ENCODE measurements at places on chromosomes 7 and 10.

DNA sequence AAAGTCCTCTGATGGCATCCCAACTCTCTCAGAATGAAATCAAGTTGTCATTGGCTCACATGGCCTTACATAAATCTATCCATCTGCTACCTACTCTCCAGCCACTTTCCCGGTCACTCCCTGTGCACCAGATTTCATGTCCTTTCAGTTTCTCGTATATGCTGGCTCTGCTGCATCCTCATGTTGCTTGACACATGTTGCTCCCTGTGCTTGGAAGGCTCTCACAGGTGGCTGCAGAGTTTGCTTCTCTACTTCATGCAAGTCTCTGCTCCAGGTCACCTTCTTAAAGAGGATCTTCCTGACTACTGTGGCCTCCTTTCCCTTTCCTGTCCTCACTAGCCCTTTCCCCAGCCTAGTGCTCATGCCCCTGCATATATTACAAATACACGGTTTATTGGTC, 48.3 kb downstream of the MRPL32 start:
- no peak for DNase-seq

GRCh38 chr10:112481602-112482001, 34.6 kb downstream of the VTI1A start:
- no peak for DNase-seq

DNA sequence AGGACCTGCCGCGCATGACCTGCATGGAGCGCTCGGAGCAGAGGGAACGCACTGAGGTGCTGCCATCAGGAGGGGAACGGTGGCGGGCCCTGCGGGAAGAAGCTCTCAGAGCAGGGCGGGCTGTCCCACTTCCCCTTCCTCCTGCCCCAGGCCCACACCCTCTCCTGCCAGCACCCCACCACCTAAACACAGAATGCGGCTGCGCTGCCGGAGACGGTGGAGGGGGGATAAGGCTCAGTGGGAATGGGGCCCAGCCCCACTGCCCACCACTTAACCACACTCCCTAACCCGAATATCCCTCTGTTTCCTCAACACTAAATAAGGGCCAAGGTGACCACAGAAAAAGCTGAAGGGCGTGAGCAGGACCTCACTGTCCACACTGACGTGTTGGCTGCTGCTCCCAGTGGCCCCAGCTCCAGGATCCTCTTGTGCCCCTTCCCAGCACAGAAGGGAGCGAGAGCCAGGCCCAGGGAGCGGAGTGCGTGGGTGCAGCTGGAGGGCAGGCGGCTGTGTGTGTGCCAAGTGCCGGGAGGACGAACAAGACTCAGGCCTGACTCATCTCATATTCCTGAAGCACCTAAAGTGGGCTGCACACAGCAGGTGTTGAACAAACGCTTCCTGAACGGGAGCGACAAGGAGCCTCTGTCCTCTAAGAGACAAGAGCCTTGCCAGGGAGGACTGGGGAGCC, 116.8 kb downstream of the MAD1L1 start:
- DNase-seq: no peak

GRCh38 chr10:97154162-97154561, 31.6 kb downstream of the SLIT1 start:
- DNase-seq: no peak

DNA sequence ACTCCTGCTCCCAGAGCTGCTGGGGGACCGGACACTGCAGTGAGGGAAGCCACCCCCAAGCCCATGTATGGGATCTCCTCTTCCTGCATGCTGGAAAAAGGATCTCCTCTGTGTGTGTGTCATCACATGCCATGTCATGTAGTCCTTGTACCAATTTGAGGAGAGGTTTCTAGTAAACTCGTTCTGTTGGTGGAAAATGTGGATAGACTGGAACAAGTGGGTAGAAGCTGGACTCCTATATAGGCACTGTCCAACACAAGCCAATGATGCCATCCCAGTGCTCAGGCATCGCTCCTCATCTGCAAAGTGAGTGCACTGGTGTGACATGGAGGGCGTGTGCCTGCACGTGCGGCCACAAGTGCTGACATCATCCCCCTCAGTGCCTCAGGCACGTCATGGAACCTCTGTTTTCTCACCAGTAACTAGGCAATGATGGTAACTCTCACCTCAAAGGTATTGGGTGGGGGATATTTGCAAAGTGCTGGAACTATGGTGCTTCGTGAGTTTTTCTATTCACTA, 19.3 kb downstream of the MYO1G start:
- peak; percentile 53 for DNase-seq

DNA sequence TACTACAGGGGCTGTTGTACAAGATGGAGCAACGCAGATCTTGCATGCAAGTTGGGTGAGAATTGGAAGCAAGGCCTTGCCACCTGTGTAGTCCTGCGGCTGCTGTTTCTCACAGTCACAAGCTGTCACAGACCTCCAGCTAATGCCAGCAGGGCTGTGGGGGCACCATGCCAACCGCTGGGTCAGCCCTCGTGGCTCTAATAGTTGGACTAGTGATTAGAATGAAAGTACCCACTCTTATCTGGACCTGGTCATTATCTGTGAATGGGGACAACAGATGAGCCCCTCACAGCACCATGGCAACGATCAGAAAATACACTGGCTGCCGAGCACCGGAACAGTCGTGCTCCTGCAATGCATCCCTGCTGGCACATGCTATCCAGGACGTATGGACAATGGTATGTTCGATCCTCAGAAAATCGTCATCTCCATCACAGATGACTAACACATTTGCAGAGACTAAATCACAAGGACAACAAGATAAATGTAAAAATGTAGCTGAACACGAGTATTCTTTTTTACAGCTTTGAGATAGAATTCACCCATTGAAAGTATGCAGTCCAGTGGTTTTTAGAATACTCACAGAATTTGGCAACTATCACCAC, 80.4 kb upstream of the CALN1 start:
- DNase-seq: no peak

DNA sequence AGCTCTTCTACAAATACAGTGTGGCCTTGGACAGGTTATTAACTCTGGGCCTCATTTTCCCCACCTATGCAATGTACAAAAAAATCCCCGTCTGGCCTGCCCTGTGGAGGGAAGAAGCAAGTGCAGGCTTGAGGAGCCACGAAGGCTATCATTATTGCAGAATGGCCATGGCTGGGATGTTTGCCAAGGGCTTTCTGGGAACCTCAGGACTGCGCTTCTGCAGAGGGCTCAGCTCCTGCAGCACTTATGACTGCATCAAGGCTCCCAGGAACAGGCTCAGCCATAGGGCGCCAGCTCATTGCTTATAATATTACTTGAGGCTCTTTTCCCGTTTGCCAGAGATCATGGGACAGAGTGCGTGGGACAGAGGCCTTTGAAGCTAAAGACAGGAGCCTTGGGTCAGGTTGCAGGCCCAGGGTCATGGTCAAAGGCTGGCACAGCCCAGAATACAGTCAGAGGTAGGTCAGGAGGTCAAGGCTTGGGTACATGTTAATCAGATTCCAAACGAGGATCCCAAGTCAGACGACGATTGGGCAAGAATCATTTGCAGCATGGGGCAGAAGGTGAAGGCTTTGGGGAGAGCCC, 20.6 kb upstream of the C10orf105 start:
- DNase-seq: peak; percentile 33

DNA sequence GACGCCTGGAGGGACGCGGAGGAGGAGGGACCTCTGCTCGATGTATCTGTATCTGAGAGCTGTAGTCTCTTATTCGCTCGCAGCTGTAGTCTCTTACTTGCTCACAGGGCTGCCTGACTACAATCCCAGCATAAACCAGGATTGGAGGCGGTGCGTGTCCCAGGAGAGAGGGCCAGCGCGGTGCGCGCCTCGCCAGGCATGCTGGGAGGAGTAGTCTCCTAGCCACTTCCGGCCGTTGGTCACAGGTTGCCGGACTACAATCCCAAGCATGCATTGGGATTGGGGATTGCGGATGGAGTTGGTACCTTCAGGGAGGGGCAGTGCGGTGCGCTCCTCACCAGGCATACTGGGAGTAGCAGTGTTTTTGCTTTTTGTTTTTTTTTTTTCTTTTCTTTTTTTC, 421.7 kb upstream of the NUPR2 start:
- DNase-seq: no peak

GRCh38 chr10:22765660-22766547, 51.5 kb upstream of the PIP4K2A start:
- DNase-seq: peak; percentile 97

DNA sequence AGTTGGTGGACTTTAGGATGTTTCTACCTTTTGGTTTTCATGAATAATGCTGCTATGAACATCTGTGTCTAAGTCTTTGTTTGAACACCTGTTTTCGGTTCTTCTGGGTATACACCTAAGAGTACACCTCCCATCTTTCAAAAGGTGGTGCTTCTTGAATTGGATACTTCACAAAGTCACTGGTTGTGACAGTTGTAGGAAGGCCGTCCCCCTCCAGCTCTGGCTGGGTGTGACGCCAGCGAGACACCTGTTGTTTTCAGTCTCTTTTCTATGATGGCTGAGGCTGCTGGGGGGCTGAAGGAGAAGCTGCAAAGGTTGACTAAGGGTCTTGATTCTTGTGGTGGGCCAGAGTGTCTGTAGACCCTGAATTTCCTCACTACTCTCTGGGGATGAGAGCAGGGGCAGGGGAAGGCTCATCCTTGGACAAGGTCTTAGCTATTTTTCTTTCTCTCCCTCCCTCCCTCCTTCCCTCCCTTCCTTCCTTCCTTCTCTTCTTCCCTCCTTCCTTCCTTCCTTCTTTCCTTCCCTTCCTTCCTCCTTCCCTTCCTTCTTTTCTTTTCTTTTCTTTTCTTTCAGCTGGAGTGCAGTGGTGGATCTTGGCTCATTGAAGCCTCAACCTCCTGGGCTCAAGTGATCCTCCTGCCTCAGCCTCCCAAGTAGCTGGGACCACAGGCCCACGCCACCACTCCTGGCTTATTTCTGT, 5.6 kb downstream of the NEURL1 start:
- no peak for DNase-seq

DNA sequence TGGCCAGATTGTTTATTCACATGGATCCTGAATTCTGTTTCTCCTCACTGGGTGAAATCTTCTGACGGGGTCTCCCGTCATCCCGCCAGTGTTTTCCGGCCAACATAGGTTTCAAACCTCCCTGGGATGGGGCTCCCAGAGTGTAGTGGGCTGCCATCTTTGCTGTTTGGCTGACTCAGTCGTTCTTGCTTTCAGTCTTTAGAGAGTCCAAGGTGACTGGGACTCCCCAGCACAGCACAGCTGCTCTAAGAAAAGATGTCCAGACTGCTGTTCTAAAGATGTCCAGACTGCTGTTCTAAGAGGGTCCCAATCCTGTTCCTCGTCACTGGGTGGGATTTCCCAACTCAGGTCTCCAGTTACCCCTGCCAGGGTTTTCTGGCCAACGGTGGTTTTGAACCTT, 801.9 kb upstream of the IGFBP3 start:
- DNase-seq: no peak

GRCh38 chr7:26553128-26553527, 261.5 kb downstream of the SNX10 start:
- peak; percentile 4 for DNase-seq

- DNase-seq: no peak
Measured at GRCh38 chr10:89390476-89391225, 1.8 kb upstream of the IFIT1 start.

GRCh38 chr7:121505021-121505420, 108.9 kb upstream of the FAM3C start:
- no peak for DNase-seq

DNA sequence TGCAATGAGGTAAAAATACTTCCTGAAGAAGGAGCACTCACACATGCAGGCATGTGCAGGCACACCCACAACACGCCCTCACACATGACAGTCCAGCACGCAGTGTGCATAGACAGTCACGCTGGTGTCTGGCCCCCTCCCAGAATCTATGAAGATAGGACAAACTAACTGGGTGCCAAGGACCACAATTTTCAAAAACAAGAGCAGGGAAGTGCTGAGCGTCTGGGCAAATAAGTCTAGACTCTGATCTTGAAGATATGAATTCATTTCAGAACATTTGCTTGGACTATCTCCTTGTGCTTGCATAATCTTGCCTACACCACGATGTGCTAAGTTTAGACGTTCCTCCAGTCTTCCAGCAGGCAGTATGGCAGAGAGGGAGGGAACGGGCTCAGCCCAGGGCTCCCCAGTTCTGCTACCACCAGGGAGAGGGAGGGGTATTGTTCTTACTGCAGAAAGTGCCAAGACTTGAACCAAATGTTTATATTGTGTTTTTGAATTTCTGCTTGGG, 276.5 kb upstream of the KLF6 start:
- peak; percentile 8 for DNase-seq

- DNase-seq: no peak
Measured at GRCh38 chr7:15457990-15458955, 103.5 kb downstream of the AGMO start.

GRCh38 chr7:8205031-8205387, 57.0 kb downstream of the ICA1 start:
- DNase-seq: no peak

- no peak for DNase-seq
Measured at GRCh38 chr10:6024334-6024682, 37.9 kb downstream of the IL2RA start.

- no peak for DNase-seq
Measured at GRCh38 chr7:5681979-5682546, 99.4 kb downstream of the RNF216 start.

- DNase-seq: no peak
Measured at GRCh38 chr10:13956826-13957225, 370.1 kb downstream of the PRPF18 start.

GRCh38 chr10:91632671-91633550, at the start of gene PPP1R3C:
Gene PPP1R3C, minus strand, starts transcription at chr10:91633071. Its CDS starts 102 bp downstream, at chr10:91632969.
- peak; percentile 8 for DNase-seq

DNA sequence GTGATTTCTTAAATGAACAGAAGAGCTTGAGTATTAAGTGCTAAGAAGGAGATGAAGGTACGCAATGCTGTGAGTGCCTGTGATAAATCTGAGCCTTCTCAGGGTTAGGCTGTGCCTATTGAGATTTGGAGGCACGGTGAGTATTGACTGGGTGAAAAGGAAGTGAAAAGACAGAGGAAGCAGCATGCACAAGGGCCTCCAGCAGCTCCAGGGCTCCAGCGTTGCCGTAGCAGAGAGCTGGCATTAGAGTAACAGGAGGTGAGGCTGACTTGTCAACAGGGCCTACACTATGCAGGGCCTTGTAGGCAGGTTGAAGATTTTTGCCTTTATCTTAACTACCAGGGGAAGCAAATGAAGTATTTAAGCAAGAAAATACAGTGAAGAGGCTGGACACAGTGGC, 54.1 kb upstream of the PDCD4 start:
- DNase-seq: no peak

DNA sequence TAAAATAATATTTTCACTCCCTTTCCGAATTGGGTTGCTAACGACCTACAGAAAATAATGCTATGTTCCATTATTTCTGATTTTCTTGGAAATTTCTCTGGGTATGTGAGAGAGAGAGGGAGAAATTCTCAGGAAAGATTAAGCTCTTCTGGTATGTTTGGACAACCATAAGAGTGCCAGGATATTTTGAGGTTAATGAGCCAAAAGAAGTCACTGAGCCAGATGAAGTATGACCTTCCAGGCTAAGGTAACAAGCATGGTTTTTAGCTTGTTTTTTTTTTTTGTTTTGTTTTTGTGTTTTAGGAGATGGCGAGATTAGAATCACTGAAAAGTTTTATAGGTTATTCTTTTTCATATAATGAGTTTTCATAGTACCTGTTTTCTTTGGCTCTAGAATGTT, 171.0 kb upstream of the FOXP2 start:
- no peak for DNase-seq

- no peak for DNase-seq
Measured at GRCh38 chr7:95205665-95206225, 118.6 kb downstream of the PON1 start.

Data from MV-4-11 (cell line).